ENCODE measurements at places on chromosomes 1 and 21.
A peak's percentile ranks its signal among the peaks of the same experiment; 100 is the strongest.

DNA sequence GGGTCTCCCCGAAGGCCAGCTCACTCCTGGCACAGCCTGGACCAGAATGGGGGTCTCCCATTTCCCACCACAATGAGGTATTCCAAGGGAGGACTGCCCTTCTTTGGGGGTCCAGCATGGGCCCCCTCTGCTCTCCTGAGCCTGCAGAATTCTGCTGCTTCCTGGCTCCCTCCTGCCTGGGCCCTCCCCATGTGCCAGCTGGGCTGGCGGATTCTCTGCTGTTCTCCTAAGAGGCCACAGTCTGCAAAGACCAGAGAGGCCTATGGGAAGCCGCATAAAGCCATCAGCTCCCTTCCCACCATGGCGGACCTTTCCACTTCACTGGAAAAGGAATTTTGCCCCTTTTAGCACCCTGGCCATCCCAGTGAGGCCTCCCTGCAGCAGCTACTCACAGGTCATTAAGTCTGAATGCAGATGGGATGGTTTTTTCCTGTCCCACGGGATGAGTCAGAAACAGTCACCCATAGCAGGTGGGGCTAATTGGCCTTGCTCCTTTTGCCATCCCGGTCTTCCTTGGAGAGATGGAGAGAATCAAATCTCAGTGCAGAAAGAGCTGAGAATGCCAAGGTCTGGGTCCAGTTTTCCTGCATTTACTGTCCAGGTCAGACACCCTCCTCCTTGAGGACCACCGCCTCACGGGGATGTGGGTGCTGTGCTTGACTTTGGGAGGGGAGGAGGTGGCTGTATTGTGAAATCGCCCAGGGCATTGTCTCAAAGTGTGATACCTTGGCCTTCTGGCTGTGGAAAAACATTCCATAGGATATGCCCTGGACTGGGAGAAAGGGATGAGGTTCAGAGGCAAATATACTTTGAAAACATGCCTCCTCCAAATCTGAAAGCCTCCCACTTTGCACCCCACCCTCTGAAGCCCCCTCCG is 23.2 kb downstream of the MYBPH start:
- DNase-seq = no peak

DNA sequence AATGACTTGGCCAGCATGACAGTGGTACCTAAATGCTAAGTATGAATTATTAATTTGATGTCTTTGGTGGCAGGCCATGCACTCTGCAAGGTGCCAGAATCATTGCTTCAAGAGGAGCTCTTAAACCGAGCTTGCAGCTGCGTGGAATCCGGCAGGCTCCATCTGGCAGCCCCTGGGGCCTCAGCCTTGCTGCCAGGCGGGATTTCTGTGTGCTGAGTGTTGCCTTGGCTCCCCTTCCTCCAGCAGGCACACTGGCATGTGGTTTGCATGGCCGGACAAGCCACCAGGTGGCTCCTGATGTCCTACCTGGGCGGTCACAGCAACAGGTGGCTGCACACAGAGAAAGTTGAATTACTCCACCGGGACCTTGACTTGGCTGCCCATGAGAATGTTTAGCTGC is 155.4 kb downstream of the URB2 start:
- DNase-seq = no peak

- no peak for DNase-seq
These were observed 90.5 kb downstream of the LAMC2 start for GRCh38 chr1:183276386-183277080.

GRCh38 chr1:204356997-204357396 is 2.7 kb downstream of the PLEKHA6 start:
- DNase-seq = no peak

GRCh38 chr1:58911841-58912499 is 128.1 kb upstream of the JUN start:
- DNase-seq = no peak

- no peak for DNase-seq
These were observed 2.5 kb downstream of the MFSD2A start for GRCh38 chr1:39957299-39958015.

DNA sequence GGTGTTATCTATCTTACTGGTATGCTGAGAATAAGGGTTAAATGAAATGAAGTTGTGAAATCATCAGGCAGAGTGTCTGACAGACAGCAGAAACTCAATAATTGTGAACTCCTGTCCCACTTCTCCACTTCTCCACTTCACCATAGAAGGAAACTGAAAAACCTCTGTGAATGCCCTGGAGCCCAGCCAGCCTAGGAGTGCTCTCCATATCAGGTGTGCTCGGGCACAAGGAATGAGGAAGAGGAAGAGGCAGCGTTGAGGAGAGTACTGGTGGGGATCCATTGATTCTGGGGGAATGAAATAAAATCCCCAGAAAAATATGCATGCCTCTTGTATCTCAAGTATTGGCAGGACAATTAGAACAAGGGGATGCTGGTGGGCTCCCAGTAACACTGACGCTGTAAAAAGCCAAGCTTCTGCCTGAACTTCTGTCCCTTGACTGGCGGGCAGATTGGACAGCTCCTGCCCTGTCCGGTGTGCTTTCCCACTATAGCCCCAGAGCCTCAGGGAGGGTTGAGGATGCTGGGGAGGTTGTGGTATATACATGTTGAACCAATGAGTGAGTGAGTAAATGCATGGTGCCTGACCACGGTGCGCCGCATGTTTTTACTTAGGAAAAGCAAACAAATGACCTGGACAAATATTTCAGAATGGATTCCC is 47.7 kb downstream of the NMNAT2 start:
- no peak for DNase-seq

GRCh38 chr1:242467556-242468145 is 56.8 kb downstream of the PLD5 start:
- peak; percentile 48 for DNase-seq

DNA sequence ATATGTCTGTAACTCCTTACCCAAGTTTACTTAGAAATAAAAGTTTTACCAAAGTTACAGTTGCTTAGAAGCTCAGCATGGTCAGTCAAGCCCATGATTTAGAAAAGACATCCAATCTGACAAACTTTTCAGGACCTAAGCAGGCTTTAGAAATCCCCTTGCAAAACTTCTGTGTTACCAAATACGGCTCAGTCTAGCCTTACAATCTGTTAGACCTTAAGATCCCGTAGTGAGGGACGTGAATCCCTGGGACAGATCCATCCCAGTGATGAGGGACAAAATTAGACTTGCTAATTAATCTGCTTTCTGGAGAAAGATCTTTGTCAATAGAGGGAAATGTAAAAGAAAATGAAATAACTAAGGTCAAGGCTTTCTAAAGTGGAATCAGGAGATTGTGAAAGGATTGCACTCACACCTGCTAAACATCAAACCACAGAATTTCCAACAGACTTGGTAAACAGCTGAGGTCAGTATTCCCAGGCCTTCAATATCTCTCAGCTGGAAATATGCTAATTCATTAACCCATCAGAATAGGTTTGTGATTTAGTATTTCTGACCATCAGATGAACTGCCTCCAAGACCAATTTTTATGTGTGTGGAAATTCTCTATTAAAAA is 375.3 kb downstream of the DUSP10 start:
- no peak for DNase-seq

DNA sequence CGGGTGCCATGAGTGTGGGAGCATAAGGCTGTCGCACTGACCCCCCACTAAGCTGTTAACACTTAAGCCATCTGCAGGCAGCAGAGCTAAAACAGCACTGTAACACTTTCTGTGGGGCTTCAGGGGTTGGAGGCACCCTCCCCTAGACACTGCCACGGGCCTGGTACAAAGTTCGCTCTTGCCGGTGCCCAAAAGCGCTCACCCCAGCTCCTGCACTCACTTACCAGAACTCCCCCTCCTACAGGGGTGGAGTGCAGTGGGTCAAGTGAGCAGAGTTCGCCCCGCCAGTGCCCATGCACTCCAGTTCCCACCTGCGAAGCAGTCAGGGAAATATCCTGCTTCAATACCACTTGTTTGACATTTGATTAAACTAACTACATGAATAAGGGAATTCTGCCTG is 46.3 kb upstream of the CFAP298 start:
- DNase-seq = no peak

DNA sequence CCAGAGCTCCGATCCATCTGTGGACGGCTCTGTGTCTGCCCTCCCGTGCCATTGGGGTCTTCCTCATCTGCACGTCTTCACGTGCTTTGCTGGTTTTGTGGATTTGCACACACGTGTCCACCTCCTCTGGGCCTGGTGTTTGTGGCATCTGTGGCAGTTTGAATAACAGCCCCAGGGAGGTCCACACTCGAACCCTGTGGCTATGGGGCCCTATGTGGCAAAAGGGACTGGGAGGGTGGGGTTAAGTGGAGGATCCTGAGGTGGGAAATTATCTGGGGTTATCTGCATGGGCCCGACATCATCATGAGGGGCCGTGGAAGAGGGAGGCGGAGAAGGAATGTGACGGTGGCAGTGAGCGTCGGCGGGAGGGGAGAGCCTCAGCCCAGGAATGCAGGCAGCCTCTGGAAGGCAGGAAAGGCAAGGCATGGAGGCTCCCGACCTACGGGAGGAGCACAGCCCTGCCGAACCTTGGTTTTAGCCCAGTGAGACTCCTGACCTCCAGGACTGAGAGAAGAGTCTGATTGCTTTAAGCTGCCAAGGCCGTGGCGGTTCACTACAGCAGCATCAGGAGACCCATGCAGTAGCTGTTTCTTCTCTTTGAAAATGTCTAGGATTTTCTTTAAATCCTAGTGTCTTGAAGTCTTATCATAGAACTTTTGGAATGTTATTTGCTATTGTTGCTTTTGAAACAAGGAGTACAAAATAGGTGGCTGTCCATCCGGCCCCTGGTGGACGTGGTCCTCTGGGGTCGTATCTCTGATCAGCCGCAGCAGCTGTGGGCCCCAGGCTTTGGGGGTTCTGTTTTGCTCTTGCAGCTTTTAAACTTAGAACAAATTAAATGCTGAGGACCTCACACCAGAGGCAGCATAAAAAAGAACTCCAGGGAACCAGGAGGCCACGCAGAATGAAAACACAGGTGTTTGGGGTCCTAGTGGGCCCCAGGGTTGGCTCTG is 40.0 kb upstream of the LRRC3 start:
- no peak for DNase-seq

- peak; percentile 83 for DNase-seq
These were observed 20.1 kb upstream of the COL16A1 start for GRCh38 chr1:31723828-31724359.

GRCh38 chr1:211929683-211930082 is 99.1 kb upstream of the LPGAT1 start:
- no peak for DNase-seq

DNA sequence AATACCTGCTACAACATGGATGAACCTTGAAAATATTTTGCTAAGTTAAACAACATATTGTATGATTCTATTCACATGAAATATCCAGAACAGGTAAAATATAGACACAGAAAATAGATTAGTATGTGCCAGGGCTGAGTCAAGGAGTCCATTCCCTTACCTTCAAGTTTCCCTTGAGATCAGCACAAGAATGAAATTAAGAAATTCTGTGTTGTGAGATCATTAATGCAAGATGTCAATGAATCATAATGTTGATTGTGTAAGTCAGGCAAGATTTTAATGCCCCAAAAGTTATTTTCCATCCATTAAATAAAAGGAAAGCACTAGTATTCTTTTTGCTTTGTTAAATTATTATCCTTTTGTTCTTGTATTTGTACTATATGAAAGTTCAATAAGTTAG is 139.4 kb downstream of the MRPL39 start:
- DNase-seq = no peak

- no peak for DNase-seq
These were observed 150.3 kb upstream of the SPAG17 start for GRCh38 chr1:118335331-118335732.

GRCh38 chr1:23273450-23274133 is 56.3 kb upstream of the HTR1D start:
- DNase-seq = no peak

DNA sequence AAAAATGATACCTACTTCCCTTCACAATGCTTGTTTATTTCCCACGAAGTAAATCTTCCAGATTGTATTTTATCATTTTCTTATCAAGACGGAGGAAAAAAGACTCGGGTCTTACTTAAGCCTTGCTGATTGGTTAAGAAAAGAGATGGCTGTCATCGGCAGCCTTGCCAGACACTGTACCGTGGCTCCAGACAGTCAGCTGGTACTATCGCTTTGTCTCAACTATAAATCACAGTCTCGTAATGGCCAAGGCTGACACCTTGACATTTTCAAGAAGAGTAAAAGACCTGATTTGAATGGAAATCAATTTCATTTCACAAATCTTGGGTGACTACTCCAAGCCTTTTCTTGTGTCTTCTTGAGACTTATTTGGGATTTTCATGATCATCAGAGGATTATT is 868.0 kb downstream of the USP25 start:
- DNase-seq = no peak

DNA sequence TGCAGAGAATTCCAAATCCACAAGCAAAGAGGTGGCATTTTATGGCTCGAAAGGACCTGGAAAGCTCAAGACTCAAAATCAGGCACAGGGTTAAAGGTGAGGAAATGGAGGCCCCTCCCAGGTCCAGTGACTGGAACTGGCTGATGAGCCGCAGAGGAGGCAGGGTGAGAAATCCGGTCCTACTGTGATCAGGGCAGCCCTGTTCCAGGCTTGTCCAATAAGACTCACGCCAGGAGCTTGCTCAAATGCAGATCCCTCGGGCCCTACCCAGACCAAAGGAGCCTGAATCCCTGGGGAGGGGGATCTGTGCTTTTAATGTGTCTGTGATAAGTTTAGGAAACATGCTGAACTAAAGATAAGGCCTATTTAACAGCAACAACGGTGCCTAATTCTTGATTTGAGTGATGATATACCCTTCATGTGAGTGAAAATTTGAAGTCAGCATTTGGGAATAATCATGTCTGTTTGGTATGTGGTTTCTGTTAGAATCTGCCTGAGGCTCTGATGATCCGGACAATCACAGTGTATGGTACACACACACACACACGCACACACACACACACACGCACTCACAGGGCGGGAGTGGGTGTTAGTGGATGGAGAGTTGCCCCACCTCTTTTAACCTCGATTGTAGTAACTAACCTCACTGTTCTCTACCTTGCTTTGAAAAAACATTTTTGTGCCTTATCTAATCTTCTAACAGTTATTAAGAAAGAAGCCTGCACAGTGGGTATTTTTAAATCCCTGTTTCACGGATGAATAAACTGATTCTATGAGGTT is 54.1 kb upstream of the LYST start:
- peak; percentile 41 for DNase-seq

- peak; percentile 85 for DNase-seq
These were observed 28.2 kb downstream of the BATF3 start for GRCh38 chr1:212671342-212672031.

GRCh38 chr1:31891280-31891679 is 46.9 kb downstream of the PTP4A2 start:
- DNase-seq = no peak

GRCh38 chr1:101257500-101258325 is 20.9 kb downstream of the S1PR1 start:
- DNase-seq = peak; percentile 99

DNA sequence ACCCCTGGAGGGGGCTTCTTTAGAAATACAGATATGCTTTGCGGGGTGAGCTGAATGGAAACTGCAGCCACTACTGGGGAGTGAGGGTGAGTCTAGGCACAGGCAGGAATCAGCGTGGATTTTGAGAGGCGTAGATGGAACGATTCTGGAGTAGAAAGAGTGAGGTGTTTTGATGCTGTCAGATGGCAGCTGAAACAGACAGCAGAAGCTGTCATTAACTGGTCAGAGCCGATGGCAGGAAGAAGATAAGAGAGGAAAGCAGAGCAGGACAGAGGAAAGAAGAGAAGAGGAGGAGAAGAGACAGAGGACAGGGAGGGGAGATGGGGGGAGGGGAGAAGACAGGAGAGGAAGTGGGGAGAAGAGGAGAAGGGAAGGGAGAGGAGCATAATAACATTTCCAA is 138.5 kb downstream of the LRIG2 start:
- DNase-seq = no peak

GRCh38 chr1:9721606-9722377 is 70.3 kb downstream of the PIK3CD start:
- DNase-seq = peak; percentile 69
